ENCODE measurements at places on chromosomes 3 and 15.

DNA sequence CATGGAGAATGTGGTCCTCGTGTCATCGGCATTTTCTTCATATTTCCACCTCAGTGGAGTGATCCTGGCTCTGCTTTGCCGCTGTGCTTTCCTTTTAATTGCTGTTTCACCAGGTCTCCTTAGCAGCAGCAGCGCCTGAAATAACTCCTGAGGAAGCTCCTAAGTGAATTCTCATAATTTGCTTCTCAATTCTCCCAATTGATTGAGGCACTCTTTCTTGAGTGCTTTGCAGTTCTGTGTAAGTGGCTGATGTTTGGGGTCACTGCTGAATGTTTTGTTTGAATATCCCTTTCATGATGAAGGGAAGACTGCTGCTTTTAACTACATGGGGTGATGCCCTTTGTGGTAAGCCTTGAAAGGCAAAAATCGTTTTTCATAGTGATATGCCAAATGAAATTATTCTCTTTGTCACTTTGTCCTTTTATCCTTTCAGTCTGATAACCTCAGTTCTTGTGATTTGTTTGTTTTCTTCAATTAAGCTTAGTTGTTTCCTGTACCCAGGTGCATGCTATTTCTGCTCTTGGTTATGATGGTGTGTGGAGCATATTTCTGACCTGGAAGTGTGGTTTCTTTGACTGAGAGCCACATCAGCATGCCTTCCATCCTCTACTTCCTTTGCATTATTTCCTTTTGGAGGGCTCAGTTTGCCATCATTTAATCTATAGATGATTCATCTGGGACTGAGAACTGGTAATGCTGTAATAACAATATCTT is 36.7 kb downstream of the HMG20A start:
- no peak for DNase-seq

GRCh38 chr3:7927015-7927414 is 574.6 kb upstream of the LMCD1 start:
- no peak for DNase-seq

DNA sequence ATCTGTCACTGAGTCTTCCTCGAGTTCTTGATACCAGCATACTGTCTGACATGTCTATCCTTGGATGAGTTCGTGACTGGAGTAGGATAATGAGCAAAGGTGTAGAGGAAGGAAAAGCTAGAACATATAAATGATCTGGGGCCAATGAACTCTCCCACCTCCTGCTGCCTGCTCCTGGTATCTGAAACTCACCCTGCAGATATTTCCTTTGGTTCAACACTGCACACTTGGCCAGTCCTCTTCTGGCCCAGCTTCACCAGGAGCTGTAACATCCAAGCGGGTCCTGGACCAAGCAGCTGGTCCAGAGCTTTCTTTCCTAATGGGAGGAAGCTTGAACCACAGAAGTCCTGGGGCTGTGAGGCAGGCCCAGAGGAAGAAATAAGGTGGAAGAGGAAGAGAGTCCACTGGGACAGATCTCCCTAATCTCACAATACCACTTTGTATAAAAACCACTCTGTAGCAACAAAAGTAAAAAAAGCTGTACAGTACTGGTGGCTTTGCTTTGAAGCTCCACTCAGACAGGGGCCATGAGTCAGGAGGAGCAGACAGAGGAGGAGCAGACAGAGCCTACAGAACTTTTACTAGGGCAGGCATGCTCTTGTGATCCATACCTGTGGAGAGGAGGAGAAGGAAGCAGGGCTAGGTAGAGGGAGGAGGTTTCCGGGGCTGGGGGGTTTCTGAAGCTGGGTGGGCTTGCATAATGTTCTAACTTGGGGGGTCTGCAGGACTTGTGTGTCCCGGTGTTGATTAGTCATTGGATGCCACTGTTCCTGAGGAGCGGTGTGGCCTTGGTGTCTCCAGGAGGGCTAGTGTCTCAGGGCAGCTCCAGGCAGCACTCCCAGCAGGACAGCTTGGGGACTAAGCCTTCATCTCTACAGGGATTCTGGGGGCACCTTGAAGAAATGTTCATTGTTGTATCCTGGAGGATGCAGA is 166.9 kb downstream of the ABHD5 start:
- DNase-seq, result no peak

DNA sequence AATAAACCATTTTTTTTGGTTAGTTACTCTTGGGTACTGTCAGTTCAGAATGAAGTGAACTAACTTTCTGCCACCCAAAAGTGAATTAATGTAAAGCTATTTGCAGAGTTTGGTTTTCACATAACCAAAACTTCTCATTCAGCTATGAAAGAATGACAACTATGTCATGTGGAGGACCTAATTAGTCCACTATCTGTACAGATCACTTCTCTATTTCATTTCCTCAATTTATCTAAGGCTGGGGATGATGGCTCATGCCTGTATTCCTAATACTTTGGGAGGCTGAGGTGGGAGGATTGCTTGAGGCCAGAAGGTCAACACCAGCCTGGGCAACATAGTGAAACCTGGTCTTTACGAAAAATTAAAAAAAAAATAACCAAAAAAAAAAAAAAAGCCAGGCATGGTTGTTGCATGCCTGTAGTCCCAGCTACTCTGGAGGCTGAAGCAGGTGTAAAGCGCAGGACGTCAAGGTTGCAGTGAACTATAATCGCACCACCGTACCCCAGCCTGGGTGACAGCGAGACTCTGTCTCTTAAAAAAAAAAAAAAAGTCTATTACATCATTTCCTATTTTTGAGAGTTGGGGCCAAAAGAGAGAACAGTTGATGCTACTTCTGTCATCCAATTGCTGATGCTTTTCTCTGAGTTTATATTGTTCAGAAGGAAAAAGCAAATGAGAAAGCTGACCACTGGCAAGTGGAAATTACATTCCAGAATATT is 8.7 kb downstream of the HYPK start:
- DNase-seq, result no peak

GRCh38 chr3:113210604-113211329 is 590 bp upstream of the BOC start:
- peak; percentile 24 for DNase-seq

DNA sequence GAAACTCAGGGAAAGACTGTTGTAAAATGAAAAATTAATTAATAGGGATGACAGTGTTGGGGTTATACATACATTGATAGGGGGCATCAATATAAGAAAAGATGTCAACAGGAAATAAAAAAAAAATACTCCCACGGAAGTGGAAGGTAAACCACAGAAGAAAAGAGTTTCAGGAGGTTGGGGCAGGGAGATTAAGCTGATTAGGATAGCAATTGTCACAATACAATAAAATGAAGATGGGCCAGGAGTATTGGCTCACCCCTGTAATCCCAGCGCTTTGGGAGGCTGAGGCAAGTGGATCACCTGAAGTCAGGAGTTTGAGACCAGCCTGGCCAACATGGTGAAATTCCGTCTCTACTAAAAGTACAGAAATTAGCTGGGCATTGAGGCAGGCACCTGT is 536.1 kb downstream of the AGBL1 start:
- DNase-seq, result no peak

DNA sequence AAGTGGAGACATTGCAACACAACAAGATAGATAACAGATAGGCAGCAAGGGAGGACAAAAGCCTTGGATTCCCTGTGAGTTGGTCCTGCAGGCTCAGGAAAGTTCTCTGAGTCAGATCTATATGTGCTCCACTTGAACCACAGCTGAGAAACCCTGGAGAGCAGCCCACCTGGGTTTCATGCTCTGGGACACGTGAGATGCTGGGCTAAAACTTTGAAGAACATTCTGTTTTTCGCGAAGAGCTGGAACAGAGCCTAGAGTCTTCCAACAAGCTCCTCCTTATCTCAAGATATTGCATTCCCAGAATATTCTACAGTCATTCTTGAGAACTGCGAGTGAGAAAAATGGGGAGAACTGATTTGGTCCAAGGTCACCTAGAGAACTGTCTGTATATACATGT is 583.0 kb upstream of the ROBO1 start:
- no peak for DNase-seq

- no peak for DNase-seq
Measured at GRCh38 chr15:60935130-60935529, 294.0 kb downstream of the RORA start.

- DNase-seq, result no peak
Measured at GRCh38 chr3:88191872-88192409, 42.2 kb downstream of the C3orf38 start.

GRCh38 chr15:74613089-74613952 is 2.3 kb upstream of the CLK3 start:
- DNase-seq, result no peak

DNA sequence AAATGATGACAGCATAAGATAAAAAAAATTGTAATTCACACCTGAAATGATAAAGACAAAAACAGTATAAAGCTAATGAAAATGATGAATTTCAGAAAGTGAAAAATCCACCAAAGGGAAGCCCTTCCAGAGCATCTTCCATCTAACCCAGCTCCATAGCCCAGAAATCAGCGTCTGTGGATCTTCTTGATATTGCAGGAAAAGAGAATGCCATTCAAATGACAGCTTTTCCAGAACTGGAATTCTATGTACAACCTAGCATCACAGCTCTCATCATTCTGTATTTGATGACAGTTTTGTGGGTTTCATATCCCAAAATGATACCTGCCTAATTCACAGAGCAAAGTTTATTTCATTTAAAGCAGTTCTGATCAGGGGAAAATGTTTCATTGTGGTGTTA is 267.3 kb downstream of the FHIT start:
- no peak for DNase-seq

DNA sequence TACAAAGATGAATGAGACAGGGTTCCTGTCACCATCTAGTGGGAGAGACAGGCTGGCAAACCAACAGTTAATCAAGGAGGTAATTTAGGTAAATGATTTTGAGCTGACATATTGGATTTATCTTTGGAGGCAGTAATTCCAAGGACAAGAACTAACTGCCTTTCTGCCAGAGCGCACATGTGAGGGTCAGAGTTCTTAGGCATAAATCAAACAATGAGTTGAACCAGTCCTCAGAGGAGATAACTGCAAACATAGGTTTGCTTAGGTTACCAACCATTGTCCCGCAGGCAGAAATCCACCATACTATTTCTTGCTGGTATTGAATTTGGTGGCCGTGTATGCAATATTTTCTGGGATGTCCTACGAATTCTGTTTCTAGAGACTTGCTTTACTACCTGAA is 14.2 kb upstream of the PPP1R2 start:
- DNase-seq, result no peak

GRCh38 chr3:28322464-28322863 is 26.1 kb upstream of the ZCWPW2 start:
- DNase-seq, result no peak

- DNase-seq, result no peak
Measured at GRCh38 chr3:184660931-184661330, 50.9 kb downstream of the MAGEF1 start.

DNA sequence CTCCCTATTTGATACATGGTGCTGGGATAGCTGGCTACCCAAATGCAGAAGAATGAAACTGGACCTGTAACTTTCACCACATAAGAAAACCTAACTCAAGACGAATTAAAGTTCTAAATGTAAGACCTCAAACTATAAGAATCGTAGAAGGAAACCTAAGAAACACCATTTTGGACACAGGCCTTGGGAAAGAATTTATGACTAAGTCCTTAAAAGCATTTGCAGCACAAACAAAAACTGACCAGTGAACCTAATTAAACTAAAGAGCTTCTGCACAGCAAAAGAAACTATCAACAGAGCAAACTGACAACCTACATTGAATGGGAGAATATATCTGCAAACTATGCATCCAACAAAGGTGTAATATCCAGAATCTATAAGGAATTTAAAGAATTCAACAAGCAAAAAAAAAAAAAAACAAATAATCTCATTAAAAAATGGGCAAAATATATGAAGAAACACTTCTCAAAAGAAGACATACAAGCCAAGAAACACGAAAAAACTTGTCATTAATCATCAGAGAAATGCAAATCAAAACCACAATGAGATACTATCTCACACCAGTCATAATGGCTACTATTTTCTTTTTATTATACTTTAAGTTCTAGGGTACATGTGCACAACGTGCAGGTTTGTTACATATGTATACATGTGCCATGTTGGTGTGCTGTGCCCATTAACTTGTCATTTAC is 37.0 kb downstream of the HDGFL3 start:
- DNase-seq, result no peak
